Naive thymus-derived CD4-positive, alpha-beta T cell (primary cell): ENCODE measurements at places on chromosomes 6 and 20. TPM values are rescaled to one million over a fixed set of nuclear protein-coding genes. Genes with fewer than 3 reads are reported as not detected.

DNA sequence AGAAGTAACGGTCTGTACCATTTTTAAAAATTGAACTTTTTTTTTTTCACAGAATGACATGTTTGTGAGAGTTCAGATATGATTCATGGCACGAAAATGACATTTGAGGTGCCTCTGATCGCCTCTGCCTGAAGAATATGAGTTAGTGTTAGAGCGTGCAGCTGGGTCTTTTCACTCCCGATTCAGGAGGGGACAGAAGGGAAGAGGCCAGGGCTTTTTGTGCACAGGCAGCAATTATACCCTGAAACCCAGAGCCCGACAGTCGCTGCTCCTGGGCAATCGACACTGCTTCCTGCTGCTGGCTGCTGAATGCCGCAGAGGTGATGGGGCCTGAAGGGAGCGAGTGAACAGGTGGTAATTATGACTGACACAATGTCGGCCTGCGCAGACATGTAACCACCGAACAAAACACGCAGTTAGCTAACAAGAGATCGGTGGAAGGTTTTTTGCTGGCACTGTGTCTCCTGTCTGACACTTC lies 652.0 kb upstream of the NOX3 start:
- no peaks in the 10 kb centered on the region for H3K36me3 ChIP-seq
- no peak for DNase-seq
- no peaks in the 10 kb centered on the region for H3K4me1 ChIP-seq

- H3K36me3 ChIP-seq = no peaks in the 10 kb centered on the region
- H3K4me1 ChIP-seq = no peaks in the 10 kb centered on the region
- H3K4me3 ChIP-seq = no peak overlapping the region
- no peaks in the 10 kb centered on the region for H3K27me3 ChIP-seq
- no peak for DNase-seq
These were observed 132.4 kb downstream of the ELOVL4 start for GRCh38 chr6:79814940-79815339.

CLPSL2 gene
- polyA plus RNA-seq = not detected

DNA sequence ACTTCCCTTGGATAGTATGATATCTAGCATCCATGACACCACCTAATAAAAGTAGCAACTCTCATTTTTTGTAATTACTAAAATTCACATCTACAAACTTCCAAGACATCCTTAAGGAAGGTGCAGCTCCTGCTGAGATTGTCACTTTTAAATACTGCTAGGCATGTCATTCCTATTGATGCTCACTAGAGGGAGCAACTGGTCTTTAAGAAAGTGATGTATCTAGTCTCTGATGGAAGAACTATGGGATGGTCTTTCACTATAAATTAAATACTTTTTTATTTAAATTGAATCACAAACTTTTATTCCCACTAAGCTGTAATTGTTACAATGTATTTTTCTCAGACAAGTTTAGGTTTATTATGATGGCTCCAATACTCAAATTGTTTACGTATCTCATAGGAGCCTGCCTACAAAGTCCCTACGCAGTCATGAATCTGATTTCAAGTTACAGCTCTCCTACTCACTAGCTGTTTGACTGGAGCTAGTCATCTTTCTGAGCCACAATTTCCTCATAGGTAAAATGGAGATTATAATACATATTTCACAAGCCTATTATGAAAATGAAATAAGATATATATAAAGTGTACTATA lies 8.1 kb upstream of the TSPYL1 start:
- no peak overlapping the region for H3K4me3 ChIP-seq
- DNase-seq = peak; percentile 51
- H3K36me3 ChIP-seq = no peaks in the 10 kb centered on the region
- no peak overlapping the region for H3K27ac ChIP-seq
- no peaks in the 10 kb centered on the region for H3K4me1 ChIP-seq

MAP3K5 gene
- polyA plus RNA-seq = 3.6 TPM

DNA sequence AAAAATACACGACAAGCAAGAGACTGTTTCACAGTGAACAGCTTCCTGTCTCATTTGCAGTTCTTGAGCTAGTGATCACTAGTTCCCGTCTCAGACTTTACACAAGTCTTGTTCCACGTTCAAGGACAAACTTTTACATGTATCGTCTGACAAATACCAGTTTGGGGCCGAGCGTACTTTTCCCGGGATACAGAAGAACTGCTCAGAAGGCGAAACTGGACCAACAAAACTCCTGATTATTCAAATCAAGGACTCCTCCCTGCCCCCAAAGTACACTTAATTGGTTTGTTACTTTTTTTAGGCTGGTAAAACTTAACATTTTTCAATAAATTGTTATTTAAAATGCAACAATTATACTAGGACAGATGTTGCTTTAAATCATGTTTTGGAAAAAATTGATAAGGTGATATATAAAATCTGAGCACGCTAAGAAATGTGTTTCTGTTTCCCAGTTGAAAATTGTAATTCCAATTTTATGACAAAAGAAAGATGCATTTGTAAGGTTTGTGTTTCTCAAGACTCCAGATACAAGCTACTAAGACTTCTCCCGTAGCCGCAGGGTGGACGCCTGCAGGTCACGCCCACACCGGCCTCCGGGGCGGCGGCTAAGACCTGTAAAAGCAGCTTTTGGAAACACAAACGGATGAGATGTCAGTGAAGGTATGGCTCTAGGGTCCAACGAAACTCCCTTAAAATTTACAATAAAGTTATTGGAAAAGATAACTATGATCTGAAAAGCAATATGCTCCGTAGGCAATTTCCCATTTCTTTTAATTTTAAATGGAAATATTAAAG lies 16.8 kb upstream of the TCFL5 start:
- DNase-seq = no peak
- no peak overlapping the region for H3K4me3 ChIP-seq
- no peak overlapping the region for H3K27ac ChIP-seq
- H3K36me3 ChIP-seq = peaks cover 32% of the 10 kb centered on the region
- H3K27me3 ChIP-seq = no peaks in the 10 kb centered on the region
- peaks cover 6% of the 10 kb centered on the region for H3K4me1 ChIP-seq

- no peaks in the 10 kb centered on the region for H3K4me1 ChIP-seq
- no peak for DNase-seq
- H3K4me3 ChIP-seq = no peak overlapping the region
- H3K36me3 ChIP-seq = no peaks in the 10 kb centered on the region
- H3K27me3 ChIP-seq = no peaks in the 10 kb centered on the region
These were observed 185.4 kb upstream of the GRIK2 start for GRCh38 chr6:101208152-101208551.

FOXF2 gene
- not detected for polyA plus RNA-seq

- no peak overlapping the region for H3K4me3 ChIP-seq
- no peaks in the 10 kb centered on the region for H3K4me1 ChIP-seq
- no peaks in the 10 kb centered on the region for H3K27me3 ChIP-seq
- H3K27ac ChIP-seq = no peak overlapping the region
- H3K36me3 ChIP-seq = no peaks in the 10 kb centered on the region
- DNase-seq = no peak
These were observed 96.6 kb downstream of the SLC16A10 start for GRCh38 chr6:111183702-111184517.

- no peaks in the 10 kb centered on the region for H3K36me3 ChIP-seq
- no peak overlapping the region for H3K27ac ChIP-seq
- no peaks in the 10 kb centered on the region for H3K4me1 ChIP-seq
These were observed 24.6 kb downstream of the SPATA2 start for GRCh38 chr20:49890471-49891361.

- DNase-seq = no peak
- H3K27ac ChIP-seq = no peak overlapping the region
- H3K27me3 ChIP-seq = no peaks in the 10 kb centered on the region
These were observed 170.6 kb upstream of the AGPAT4 start for GRCh38 chr6:161444464-161444863.

- H3K27ac ChIP-seq = no peak overlapping the region
- no peaks in the 10 kb centered on the region for H3K4me1 ChIP-seq
- H3K4me3 ChIP-seq = no peak overlapping the region
- no peaks in the 10 kb centered on the region for H3K36me3 ChIP-seq
- DNase-seq = no peak
These were observed 52.8 kb upstream of the BMP6 start for GRCh38 chr6:7673063-7673536.

DNA sequence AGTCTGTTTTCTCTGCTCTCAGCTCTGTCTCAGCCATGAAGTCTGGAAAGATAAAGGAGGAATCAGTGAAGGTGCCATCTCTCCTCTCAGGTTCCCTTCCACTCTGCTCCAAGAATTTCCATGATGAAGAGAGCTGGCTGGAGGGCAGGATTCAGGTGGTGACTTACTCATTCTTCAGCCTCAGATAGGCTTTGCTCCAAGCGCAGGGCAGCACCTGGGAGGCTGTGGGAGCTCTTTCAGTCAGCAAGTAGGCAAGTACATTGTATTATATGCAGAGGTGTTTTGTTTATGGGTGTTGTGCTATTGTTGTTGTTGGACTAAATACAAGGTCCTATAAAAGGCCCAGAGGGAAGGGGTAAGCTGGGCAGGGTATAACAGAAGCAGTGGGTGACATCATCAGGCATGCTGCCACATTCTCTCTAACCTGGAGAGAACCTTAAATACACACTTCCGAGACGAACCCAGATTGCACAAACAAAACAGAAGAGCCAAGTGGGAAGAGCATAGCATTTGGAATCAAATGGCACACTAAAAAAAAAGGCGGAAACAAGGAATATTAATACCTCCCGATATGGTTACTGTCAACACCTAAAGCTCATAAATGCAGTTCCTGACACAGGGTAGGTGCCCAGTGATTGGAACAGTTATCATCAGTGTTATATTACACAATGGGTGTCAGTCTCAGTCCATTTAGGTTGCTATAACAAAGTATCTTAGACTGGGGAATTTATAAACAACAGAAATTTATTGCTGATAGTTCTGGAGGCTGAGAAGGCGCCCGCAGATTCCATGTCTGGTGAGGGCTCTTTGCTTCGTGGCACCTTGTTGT lies 14.5 kb upstream of the PSMG4 start:
- no peaks in the 10 kb centered on the region for H3K36me3 ChIP-seq
- H3K4me3 ChIP-seq = no peak overlapping the region
- H3K27me3 ChIP-seq = no peaks in the 10 kb centered on the region
- no peaks in the 10 kb centered on the region for H3K4me1 ChIP-seq
- H3K27ac ChIP-seq = no peak overlapping the region
- DNase-seq = no peak
